ENCODE measurements at places on chromosomes 13 and 19. TPM values are rescaled to one million over a fixed set of nuclear protein-coding genes. Genes with fewer than 3 reads are reported as not detected.
A peak's percentile ranks its signal among the peaks of the same experiment; 100 is the strongest.

The NCR1 gene
- not detected for total RNA-seq

GRCh38 chr19:47826800-47827199 is 5.1 kb downstream of the CRX start:
- H3K4me1 ChIP-seq = no peaks in the 10 kb centered on the region
- ATAC-seq = no peak
- H3K27ac ChIP-seq = no peak overlapping the region
- no peak overlapping the region for H3K4me3 ChIP-seq
- peaks cover 37% of the 10 kb centered on the region for H3K27me3 ChIP-seq
- no peaks in the 10 kb centered on the region for H3K36me3 ChIP-seq

- no peak overlapping the region for H3K4me3 ChIP-seq
- H3K36me3 ChIP-seq = no peaks in the 10 kb centered on the region
- no peak overlapping the region for H3K27ac ChIP-seq
- peaks cover 100% of the 10 kb centered on the region for H3K27me3 ChIP-seq
- no peak for ATAC-seq
Observed at GRCh38 chr13:99965329-99966000, 6.1 kb downstream of the ZIC5 start.

DNA sequence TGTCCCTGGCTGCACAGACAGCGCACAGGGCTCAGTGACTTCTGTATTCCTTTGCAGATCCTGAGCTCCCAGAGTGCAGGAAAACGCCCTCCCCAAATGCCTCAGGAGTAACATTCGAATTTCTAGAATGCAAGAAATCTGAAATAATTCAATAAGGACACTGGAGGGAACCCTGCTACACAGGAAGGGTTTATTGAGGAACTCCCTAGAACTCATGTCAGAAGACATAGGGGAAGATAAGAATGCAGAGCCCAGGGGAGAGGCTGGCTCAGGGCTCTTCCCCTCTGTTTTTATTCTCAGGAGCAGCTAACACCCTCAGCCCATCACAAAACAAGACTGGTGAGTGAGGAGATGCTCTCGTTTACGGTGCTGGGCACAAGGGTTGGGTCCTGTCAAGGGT is 6.8 kb downstream of the LILRA1 start:
- peaks cover 24% of the 10 kb centered on the region for H3K27me3 ChIP-seq
- H3K27ac ChIP-seq = no peak overlapping the region
- no peak overlapping the region for H3K4me3 ChIP-seq
- no peaks in the 10 kb centered on the region for H3K4me1 ChIP-seq
- H3K36me3 ChIP-seq = no peaks in the 10 kb centered on the region
- no peak for ATAC-seq

DNA sequence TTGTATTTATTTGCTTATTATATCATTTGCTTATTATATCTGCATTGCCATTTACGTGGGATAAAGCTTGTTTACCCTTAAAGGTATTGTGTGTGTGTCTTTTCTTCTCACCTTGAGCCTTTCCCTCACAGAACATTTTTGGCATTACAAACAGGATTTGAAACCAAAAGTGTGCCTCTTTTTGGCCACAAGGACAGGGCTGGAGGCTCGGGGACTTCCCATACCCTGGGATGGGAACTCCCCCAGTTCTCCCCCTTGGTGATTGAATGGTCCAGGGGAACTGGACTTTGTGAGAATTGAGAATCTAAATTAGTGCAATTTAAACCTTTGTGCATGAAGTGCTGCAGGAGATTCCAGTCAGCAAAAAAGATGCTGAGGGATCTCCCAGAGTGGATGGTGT is 2.4 kb upstream of the ZNF506 start:
- H3K4me1 ChIP-seq = peaks cover 25% of the 10 kb centered on the region
- no peak for ATAC-seq
- H3K27ac ChIP-seq = no peak overlapping the region

The ZNF112 gene
- 10.9 TPM for total RNA-seq

DNA sequence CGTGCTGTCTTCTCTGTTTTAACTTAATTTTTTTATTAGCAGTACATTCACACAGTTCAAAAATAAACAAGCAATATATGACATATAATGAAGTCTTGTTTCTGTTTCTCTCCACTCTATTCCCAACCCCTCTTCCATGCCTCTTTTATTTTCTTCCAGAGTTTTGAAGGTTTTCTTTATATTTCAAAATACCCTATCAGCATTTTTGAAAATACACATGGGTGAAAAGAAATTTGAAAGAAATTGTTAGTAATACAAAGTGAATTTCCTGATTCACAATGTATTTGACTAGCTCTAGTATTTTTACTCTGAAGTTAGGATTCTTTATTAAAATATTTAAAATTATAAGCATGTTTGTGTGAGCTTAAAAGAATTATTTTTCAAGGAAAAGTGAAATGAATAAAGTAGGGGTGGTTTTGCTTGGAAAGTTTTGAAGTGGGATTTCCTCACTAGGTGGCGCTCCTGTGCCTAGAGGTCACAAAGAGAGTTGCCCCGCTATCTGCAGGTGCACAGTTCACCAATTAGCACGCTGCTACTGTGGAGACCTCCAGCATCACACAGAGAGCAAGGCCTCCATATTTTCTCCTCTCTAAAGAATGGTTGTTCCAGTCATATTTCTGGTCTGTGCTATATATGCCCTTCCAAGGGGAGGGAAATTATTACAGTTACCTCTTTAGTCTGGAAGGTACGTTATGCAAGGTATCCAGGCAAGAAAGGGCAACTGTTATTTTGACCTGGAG is 37.6 kb downstream of the SOX21 start:
- no peak for ATAC-seq
- H3K4me1 ChIP-seq = no peaks in the 10 kb centered on the region
- H3K4me3 ChIP-seq = no peak overlapping the region
- peaks cover 29% of the 10 kb centered on the region for H3K27me3 ChIP-seq

- H3K27ac ChIP-seq = no peak overlapping the region
- no peak overlapping the region for H3K4me3 ChIP-seq
- no peaks in the 10 kb centered on the region for H3K36me3 ChIP-seq
Observed at GRCh38 chr13:82370316-82370715, 1512.0 kb downstream of the SLITRK1 start.

DNA sequence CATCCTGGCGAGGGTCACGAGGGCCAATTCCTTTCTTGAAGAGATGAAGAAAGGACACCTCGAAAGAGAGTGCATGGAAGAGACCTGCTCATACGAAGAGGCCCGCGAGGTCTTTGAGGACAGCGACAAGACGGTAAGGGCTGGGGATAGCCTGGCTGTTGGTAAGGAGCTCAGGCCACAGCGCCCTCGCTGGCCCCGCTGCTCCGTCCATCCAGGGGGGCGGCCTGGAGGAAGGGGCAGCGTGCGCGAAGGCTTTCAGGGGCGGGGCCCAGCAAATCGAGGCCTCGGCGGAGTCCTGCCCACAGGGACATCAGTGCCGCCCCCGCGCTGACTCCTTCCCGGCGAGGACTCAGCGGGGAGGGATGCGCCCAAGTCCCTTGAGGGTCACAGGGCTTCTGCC is 6.9 kb downstream of the F10 start:
- H3K27ac ChIP-seq = no peak overlapping the region
- peaks cover 21% of the 10 kb centered on the region for H3K27me3 ChIP-seq
- H3K4me1 ChIP-seq = no peaks in the 10 kb centered on the region
- no peak for ATAC-seq

The ETV2 gene
- total RNA-seq = not detected

The RAX2 gene
- total RNA-seq = not detected

GRCh38 chr13:30616927-30617314 is 799 bp upstream of the USPL1 start:
- peaks cover 20% of the 10 kb centered on the region for H3K4me1 ChIP-seq
- H3K27me3 ChIP-seq = no peaks in the 10 kb centered on the region
- H3K4me3 ChIP-seq = peak overlapping the region; percentile 64
- H3K27ac ChIP-seq = peak overlapping the region; percentile 98

DNA sequence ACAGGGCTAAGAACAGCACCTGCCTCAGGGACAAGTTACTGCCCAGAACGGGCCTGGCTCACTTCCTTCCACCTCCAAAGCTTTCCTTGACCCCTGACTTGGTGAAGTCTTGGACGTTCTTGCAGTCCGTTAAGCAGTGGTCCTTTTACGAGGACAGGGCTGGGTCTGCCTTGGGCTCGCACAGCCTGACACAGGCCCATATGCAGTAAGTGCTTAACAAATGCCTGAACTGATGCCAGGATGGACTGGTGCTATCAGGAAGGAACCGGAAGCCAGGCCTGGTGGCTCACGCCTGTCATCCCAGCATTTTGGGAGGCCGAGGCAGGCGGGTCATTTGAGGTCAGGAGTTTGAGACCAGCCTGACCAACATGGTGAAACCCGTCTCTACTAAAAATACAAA is 1.8 kb upstream of the PLK5 start:
- no peaks in the 10 kb centered on the region for H3K36me3 ChIP-seq
- H3K4me3 ChIP-seq = no peak overlapping the region
- peaks cover 61% of the 10 kb centered on the region for H3K27me3 ChIP-seq
- ATAC-seq = no peak
- H3K27ac ChIP-seq = no peak overlapping the region

The CLDND2 gene
- not detected for total RNA-seq

DNA sequence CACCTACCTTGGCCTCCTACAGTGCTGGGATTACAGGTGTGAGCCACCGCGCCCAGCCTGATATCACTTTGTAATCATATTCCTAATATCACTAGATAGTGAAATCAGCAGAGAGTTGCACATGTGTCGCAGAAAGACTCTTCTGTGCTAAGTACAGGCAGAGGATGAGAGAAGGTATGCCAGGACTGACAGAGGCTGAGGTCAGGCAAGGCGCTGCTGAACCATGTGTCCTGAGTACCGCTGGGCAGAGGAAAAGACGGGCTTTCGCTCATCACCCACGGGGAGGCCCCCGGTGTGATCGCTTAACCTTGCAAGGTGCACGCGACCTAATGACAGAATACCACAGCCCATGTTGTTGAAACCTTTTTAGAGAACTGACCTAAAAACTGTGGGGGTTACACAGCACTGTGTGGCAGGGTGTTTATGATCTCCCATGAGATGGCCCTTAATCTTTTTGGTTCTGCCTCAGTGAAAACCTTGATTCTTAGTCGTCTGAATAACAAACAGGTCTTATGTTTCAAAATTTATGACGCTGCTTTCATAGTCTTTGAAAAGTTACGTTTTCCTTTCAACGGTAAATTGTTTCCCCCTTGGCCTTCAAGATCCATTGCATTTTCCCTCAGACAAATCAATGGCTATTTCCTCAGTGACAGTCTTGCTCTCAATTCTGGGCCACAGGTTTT is 12.2 kb downstream of the GJA3 start:
- H3K36me3 ChIP-seq = no peaks in the 10 kb centered on the region
- no peak for ATAC-seq
- H3K27ac ChIP-seq = no peak overlapping the region
- H3K27me3 ChIP-seq = peaks cover 72% of the 10 kb centered on the region
- no peaks in the 10 kb centered on the region for H3K4me1 ChIP-seq
- no peak overlapping the region for H3K4me3 ChIP-seq

DNA sequence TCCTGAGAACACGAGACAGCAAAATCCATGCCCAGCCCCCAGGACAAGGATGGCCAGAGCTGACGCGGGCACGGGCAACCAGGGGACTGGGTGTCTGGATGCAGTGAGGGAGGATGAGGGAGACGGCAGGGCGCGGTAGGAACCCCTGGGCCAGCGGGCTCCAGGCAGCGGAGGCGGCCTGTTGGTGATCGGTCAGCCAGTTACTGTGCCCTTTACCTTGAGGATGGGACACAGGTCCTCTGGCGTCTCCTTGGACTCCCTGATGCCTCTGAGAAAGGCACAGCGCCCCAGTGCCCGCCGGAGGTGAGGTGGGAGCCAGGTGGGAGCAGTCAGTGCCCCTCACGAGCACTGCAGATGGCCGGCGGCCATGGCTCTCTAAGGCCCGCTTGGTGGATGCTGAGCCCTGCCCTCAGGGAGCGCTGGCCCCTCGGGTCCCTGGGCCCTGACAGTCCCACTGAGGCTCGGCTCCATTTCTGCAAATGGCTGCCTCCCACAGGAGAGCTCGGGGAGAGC is 31.2 kb downstream of the C13orf46 start:
- peaks cover 30% of the 10 kb centered on the region for H3K4me1 ChIP-seq
- H3K27me3 ChIP-seq = peaks cover 4% of the 10 kb centered on the region
- no peaks in the 10 kb centered on the region for H3K36me3 ChIP-seq
- H3K27ac ChIP-seq = no peak overlapping the region
- ATAC-seq = no peak
